ENCODE measurements at places on chromosomes 2 and 18.

- no peak for DNase-seq
Observed at GRCh38 chr2:82993609-82994008, 1465.5 kb downstream of the SUCLG1 start.

DNA sequence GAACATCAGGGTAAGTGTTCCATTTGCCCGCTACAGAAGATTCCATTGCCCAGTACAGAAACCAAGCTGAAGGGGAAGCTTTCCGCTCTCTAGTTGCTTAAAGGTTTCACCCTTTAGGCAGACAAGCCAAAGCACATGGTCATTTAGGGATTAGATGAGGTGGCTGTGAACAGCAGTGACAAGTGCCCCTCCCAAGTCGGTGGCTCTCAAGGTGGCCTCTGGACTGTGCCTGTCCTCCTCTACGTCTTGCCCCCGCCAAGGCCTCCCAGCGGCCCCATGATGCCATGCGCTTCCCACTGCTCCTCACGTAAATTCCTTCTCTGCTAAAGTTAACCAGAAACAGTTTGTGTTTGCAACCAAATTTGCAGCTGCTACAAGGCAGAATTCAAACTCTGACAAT, 24.2 kb upstream of the PTPN4 start:
- peak; percentile 44 for DNase-seq

DNA sequence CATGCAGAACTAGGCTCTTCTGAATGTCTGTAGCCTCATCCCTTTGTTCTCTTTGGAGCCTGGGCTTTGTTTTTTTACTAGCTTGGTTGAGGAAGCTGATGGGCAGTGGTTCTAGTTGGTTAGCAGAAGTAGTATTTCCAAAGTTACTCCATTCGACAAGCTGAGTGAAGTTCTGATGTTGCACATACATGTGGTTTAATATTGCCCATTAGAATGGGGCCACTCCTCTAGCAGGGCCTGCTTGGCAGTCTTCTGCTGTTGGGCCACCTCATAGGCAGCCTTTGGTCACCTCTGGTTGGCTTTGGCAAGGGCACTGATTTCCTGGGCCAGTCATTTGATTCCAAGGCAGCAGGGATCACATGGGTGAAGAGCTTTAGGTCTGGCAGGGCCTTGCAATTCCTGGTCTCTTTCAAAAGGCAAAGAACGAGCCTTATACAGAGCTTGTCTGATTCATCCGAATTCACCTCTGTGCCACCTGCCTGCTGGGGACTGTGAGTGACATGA, 2.5 kb downstream of the RPIA start:
- no peak for DNase-seq

- DNase-seq = no peak
Observed at GRCh38 chr2:172962824-172963223, 112.8 kb upstream of the MAP3K20 start.

GRCh38 chr18:50839996-50840395, 20.2 kb upstream of the MRO start:
- no peak for DNase-seq

GRCh38 chr18:45802814-45803492, 22.5 kb upstream of the SIGLEC15 start:
- no peak for DNase-seq

- DNase-seq = no peak
Observed at GRCh38 chr2:50328680-50329079, 703.3 kb downstream of the NRXN1 start.

DNA sequence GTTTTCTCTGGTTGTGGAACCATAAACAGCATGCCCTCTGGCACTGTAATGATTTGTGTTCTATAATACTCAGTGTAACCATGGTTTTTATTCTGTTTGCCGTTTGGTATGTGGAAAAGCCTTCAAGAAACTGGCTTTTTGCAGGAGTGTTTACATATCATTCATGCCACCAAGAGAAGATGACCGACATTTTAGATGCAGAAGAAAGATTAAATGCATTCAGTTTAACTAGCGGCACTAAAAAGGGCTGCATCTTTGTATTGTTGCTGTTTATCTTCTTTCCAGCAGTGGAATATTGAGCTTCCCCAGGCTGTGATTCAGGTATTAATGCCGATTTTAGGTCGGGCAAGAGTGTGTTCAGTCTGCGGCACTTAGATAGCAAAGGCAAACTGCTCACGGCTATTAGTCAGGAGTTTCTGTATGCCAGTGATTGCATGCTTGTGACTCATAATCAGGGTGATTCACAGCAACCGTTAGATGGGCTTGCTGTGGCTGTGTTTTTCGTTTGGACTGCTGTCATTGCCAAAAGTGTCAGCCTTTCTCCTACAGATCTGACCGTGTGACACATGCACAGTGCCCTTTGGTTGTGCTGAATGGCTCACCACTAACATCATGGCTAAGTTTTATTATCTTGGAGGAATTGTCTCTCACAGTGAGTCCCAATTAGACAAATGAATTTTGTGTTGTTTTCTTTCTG, 479.7 kb downstream of the PARD3B start:
- DNase-seq = no peak

DNA sequence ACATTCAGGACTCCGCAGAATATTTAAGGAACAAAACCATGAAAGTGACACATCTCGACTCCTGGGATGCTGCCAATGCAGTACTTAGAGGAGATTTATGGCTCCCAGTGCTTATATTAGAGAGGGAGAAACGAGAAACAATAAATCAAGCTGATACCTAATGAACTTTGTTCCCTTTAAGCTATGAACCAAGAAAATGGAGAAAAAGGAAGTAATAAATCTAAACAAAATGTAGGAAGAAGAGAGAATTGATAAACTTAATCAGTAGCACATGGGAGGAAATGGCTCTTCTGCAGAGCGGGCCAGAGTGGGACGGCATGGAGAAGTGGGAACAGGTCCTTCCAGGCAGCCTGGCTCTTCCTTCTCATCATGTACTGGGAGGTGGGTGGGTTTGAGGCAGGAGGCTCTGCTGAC, 42.7 kb downstream of the NPPC start:
- no peak for DNase-seq

- no peak for DNase-seq
Observed at GRCh38 chr18:78730546-78730945, 249.1 kb upstream of the SALL3 start.

GRCh38 chr18:40415821-40416220, 1539.2 kb upstream of the PIK3C3 start:
- DNase-seq = no peak

DNA sequence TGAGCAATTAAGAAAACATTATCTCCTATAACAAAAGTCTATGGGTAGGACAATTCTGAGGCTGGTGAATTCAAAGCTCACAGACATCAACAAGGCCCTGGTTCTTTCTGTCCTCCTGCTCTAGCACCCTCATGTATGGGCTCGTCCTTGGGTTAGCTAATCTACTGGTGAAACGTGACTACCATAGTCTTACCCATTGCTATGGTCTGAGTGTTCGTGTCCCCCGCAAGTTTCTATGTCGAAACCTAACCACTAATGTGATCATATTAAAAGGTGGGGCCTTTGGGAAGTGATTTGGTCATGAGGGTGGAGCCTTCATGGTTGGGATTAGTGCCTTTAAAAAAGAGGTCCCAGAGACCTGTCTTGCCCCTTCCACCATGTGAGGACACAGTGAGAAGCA, 564.7 kb downstream of the TNS1 start:
- DNase-seq = no peak

DNA sequence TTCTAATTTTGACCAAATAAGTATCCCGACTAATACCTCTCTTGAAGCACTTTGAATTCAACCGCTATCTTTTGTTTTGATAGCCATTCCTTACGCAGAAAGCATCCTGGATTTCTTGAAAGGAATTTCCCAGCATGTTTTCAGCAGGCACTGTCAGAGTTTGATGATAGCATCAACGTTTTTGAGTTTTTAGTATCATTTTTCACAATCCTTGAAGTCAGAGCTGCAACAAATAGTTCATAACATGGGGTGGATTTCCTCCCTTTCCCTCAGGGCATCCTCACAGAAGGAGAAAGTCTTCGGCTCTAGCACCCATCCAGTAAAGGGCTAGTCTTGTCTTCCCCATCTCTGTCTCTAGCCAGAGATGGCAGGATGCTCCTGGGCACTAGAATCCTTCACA, 46.2 kb downstream of the ANKRD44 start:
- DNase-seq = no peak

- no peak for DNase-seq
Observed at GRCh38 chr2:168971261-168971660, 59.9 kb downstream of the ABCB11 start.

- no peak for DNase-seq
Observed at GRCh38 chr18:28584731-28585130, 407.8 kb upstream of the CDH2 start.

- DNase-seq = no peak
Observed at GRCh38 chr2:158359846-158360245, 96.7 kb downstream of the CCDC148 start.

DNA sequence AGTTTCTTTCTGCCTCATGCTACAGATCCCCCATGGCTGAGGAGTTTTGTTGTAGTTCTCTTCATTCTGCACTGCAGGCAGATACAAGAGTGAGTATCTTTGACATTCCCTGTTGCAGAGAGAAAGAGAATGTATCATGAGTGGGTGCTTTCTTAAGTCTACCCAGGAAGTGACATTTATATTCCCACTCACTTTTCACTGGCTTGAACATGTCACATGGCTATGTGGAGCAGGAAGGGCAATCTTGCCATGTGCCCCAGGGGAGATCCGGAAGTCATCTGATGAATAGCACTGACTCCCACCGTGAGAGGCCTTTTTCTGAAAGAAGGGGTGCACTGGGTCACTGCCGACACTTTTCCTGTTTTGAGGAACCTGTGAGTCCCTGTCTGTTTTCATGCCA, 66.4 kb upstream of the BOD1L2 start:
- no peak for DNase-seq

DNA sequence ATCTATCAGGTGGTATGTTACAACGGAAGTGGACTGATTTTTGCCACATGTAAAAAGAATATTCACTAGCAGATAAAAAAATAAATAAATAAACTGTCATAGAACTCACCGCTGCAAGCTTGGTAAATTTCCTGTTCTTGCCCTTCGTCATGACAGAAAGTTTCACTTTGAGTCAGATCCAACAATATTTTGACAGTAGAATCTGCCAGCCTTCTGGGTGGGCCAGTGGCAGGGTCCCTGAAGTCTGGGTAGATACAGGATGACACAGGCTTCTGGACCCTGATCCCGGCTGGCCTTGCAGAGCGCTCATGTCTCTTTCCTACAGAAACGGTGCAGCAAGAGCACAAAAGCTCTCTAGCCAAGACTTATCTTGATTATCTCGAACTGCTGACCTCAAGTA, 97.8 kb upstream of the PMAIP1 start:
- DNase-seq = no peak
